Fibroblast of the conjunctiva (primary cell): ENCODE measurements at places on chromosomes 2 and 18.

GRCh38 chr18:361100-361732 lies 93.4 kb upstream of the THOC1 start:
- no peak for DNase-seq

DNA sequence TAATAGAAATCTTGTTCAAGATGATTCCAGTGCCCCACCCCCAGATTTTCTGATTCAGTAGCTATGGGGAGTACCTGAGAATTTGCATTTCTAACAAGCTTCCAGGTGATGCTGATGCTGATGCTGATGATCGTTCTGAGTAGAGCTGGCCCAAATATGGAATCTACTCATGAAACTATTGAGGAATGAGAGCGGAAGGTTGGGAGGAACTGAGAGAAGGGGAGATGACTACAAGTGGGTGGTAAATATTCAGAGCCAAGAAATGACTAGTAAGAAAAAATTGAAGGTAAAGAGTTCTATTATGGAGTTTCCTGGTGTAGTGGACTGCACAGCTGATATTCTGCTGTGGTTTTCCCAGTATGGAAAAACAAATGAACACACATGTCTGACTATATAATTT lies 235.4 kb upstream of the FN1 start:
- DNase-seq: no peak

DNA sequence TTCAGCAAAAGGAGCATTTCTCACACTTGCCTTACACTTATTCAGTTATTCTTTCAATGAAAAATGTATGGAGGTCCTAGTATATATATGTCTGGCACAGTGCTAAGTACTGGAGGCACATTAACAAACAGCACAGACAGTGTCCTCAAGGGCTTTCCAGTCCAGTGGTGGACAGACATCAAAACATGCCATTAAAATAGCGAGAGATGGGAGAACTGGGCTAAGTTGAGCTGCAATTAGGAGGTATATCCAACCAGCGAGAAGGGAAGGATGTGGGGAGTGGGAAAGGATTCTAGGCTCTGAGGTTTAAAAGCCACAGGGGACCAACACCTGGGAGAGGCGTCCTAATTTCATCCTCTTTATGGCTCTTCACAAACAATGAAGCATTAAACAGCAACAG lies 127.5 kb upstream of the TTC39C start:
- DNase-seq: no peak

DNA sequence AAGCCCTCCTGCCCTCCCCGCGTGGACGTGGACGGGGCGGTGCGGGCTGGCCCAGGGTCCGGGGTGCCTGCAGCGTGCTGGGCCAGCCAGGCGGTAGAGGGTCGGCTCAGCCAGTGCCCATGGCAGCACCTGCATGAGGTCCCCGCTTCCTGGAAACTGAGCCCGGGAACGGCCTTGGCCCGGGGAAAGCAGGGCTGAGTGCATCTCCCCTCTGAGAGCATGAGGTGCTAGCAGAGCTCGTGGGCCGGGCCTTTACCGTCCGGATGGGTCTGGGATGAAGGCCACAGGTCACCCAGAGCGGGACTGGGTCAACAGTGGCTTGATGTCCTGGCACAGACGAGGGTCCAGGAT lies 39.8 kb downstream of the TSHZ1 start:
- DNase-seq: no peak

DNA sequence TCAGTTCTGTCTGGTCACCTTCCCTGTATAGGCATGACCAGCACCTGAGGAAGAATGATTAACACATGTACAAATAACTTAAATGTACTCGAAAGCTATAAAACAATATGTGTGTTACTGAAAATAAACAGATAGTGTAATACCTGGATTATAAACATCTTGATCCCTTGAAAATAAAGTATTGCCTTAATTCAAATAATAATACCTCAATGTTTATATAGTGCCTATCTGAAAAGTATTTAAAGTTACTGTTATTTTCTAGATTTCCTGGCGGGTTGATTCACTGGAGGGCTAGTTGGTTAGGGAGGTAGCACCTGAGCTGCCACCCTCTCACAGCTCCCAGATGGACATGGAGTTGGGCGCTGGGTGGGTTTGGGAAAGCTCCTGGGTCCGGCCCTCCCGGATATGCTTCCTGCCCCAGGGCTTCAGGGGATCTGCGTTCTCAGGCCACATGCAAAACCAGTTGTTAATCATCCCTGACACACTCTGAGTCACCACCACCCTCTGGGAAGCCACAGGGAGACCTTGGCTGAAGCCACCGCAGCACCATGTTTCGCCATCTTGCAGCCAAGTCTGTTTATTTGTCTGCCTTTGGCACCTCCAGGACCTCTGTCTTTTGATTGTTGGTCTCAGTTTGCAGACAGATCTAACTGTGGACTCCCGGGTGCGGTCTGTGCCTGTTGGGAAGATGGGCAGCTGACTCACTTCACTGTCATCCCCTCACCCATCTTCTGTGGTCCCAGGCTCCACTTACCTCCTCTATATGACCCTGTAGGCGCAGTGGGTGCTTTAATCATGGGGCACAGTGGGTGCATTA lies 35.3 kb downstream of the RAB31 start:
- DNase-seq: peak; percentile 60

- DNase-seq: no peak
These were observed 166.7 kb downstream of the L3MBTL4 start for GRCh38 chr18:6248017-6248416.

DNA sequence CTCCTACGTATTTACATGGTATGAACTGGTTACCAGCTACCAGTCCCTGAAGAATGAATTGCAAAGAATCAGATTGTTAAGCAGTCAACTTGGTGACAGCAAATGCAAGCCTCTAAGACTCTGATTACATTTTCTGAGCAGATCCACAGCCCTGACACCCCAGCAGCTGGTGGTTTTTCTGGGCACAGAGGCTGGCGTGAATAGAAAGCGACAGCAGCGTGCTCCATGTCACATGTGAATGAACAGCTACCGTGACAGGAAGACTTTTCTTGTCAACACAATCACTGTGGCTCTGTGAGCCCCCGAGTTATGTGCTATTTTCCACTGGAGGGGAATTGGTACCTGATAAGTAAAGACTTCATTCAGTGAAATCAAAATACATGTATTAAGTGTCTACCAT lies 93.2 kb upstream of the CBLN2 start:
- no peak for DNase-seq

GRCh38 chr18:7766346-7766745 lies 199.2 kb downstream of the PTPRM start:
- no peak for DNase-seq

DNA sequence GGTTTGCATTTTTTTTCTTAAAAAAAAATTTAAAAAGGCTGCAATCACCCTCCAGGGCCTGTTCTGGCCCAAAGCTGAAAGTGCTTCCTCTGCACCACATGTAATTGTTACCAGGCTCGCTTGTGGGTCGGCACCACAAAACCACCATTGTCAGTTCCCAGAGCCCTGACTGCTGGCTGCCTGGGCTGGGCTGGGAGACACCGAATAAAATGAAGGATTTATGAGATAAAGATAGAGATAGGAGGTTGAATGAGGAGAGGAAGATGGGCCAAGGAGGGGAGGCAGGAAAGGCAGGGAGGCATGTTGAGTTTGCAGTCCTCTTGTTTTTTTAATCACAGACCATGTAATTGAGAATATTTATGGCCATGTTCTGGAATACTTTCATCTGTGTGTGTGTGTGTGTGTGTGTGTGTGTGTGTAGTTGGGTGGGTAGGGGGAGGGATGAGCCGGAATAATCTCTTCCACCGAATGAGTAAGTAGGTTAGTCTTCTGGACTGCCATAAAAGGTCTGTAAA lies 14.7 kb downstream of the NRP2 start:
- DNase-seq: no peak

DNA sequence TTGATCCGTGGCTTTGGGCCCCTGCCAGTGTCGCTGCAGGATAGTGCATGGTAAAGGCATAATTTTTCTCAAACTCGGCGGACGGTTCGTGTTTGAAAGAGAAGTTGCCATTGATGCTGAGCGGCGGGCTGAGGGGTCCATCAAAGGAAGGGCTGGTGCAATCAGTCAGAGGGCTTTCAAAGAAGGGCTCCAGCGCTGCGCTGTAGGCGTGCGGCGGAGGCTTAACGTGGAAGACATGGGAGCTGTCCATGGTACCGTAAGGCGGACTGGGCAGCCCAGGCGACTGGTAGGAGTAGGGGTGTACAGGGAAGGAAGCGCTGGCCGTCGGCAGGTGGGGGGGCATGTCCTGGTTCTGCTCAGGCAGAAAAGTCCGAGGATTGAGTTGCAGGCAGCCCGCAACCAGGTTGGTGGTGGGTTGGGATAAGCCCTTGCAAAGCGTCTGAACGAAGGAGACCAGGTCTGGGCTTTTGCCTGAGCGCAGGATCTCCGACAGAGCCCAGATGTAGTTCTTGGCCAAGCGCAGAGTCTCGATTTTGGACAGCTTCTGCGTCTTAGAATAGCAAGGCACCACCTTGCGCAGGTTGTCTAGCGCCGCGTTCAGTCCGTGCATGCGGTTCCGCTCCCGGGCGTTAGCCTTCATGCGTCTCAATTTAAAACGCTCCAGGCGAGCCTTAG lies 2.3 kb downstream of the NEUROD1 start:
- DNase-seq: peak; percentile 49

GRCh38 chr2:20288642-20289340 lies 61.9 kb downstream of the PUM2 start:
- peak; percentile 51 for DNase-seq

DNA sequence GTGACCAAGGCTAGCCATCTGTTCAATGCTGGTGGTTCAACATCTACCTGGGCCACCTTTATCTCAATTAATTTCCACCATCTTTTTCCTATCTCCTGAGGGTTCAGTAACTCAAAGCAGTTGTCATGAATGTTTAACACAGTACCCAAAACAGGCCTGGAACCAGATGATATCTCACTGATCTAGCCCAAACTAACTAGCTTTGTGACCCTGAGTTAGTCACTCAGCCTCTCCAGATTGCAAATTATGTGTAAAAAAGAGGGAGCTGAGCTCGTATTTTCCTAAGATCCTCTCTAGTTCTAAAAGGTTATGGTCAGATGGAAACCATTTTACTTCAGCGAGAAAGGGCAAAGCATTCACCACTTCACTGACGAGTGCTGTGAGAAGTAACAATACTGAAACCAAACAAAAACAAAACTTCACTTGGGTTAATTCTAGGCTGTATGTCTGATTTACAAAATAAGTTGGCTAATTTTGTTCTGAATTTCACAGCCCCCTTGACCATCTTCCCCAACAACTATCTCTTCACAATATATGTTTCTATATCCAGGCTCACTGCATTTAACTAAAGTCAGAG lies 14.8 kb downstream of the SPRED2 start:
- DNase-seq: no peak

DNA sequence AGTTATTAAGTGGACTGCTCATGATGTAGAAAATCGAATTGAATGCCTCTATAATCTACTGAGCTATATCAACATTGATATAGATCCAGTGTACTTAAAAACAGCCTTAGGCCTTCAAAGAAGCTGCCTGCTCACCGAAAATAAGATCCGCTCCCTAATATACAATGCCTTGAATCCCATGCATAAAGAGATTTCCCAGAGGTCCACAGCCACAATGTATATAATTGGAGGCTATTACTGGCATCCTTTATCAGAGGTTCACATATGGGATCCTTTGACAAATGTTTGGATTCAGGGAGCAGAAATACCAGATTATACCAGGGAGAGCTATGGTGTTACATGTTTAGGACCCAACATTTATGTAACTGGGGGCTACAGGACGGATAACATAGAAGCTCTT lies 2.0 kb downstream of the KLHL23 start:
- no peak for DNase-seq

DNA sequence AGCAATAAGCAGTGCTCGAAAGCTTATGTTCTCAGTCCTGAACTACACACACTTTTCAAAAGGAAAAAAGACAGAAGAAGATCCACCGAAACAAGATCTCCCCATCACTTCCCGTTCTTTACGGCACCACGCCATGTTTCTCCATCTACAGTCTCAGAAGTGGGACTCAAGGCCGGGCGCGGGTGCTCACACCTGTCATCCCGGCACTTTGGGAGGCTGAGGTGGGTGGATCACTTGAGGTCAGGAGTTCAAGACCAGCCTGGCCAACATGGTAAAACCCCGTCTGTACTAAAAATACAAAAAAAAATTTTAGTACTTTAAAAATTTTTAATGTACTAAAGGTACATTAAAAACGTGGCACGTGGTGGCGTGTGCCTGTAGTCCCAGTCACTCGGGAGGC lies 31.2 kb downstream of the ZNF516 start:
- DNase-seq: no peak

- no peak for DNase-seq
These were observed 110.2 kb upstream of the TRIB2 start for GRCh38 chr2:12606472-12607000.

DNA sequence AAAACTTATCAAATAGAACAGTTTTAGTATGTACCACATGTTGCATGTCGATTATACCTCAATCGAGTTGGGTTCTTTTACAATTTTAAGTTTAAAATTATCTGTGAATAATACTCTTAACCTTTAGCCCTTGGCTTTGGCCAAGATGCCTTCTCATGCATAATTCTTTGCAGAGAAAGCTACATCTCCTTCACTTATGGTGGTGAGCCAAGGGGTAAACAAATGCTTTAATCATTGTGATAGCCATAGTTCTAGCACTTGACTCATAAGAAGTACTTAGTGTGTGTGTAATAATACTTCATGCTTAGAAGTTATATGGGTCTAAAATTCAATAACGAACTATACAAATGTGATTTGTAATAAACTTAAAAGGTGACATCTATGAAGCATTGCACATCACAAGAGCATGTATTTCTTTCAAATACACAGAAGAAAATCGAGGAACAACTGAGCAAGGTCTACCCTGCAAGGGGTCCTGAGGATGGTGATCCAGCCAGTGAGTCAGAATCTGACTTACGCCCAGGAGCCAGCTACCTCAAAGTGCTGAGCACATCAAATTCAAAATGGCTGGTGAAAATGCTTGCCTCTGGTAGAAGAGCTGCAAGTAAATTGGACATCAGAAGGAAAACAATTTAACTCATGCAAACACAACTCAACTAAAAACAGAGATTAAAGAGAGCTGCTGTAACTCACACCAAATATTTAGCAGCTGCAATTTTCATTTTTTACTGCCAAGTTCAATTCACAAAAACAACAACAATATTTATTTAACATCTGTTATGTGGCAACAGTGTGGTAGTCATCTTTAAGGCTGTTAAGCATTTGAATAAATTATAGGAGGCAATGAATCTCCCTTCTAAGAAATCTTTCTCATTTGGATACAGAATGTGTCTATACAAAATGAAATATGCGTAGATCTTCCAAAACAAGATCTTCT lies 23.8 kb upstream of the TTC39C start:
- peak; percentile 12 for DNase-seq

DNA sequence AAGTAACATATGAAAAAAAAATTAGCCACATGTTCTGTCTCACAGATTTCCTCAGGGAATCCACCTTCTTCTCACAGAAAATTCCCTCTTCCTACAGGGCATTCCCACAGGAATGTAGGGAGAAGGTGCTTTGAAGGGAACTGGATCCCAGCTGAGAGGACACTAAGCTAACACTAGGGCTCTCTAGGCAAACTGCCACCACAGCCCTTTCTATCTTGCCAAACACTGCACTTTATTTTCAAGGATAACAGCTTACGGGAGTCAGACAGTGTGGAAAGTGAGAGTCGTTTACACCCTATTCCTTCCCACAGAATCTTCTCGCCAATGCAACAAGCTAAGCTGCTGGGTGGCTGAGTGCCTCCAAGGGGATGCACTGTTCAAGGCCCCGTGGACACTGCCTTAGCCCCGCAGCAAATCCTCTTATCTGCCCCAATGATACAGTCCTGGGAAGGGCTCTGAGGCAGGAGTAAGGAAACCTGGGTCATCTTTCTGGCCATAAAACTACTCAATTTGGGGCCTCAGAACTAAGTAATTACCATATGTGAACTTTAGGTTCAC lies 76.9 kb downstream of the CCDC93 start:
- no peak for DNase-seq
